ENCODE measurements at places on chromosomes 11 and 22. TPM values are rescaled to one million over a fixed set of nuclear protein-coding genes. Genes with fewer than 3 reads are reported as not detected.

Gene OR51E2
- total RNA-seq, result 0.45 TPM

Gene MICAL2
- 92.4 TPM for total RNA-seq

Gene POU2AF2
- total RNA-seq, result 0.80 TPM

Gene KRTAP5-5
- not detected for total RNA-seq

Gene HARBI1
- total RNA-seq, result 4.3 TPM

Gene MRPL40
- 18.7 TPM for total RNA-seq

Gene COX8A
- total RNA-seq, result 118 TPM

Gene TRPM5
- not detected for total RNA-seq

All from sciatic nerve (tissue), 2 donors.